Activated T-cell treated with anti-CD3 and anti-CD28 coated beads for 1 hour (primary cell): ENCODE measurements at places on chromosomes 13 and 19.
A peak's percentile ranks its signal among the peaks of the same experiment; 100 is the strongest.

DNA sequence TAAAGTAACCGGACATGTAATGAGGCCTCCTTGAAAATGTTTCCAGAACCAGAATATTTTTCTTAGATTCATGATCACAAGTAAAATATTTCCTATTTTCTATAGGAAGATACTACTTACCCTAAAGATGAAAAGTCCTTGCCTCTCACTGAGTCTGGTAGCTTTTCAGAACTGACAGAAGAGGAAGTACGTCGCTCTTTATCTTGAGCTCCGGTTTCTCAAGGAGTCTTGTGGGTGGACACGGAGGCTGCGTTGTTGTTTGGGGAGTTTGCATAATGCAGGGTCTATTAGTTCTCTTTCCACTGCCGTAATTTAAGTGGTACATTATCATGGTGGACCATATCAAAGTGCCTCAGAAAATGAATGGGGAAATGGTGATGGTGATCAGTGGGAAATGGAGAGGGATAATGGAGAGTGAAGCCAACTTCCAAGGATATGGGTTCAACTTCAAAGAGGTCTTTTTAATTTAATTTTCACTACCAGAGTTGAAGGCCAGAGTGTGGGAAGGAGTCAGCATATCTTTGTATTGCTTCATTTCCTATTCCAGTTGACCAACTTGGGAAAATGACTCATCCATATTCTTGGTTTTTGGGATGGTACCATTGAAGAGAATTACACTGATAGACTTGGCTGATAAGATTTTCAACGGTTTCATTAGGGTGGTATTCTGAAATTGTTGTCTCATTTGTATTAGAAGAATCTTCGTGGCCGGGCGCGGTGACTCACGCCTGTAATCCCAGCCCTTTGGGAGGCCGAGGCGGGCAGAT, 23.4 kb downstream of the MBD3L2B start:
- no peak for DNase-seq

DNA sequence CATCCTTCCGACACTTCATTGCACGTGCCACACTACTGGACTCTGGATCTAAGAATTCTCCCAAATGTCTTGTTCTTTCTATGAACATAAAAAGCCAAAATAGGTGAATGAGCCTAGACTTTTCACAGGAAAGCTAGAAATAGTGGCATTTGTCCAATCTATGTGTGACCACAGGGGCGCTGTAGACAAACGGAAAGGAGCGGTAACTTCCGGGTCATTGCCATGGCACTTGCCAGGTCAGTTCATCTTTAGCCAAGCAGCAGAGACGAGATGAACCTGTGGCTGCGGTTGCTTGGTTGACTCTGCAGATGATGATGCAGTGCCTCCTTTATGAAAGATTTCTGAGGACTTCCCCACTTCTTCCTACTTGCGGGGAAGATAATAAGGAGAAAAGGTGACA, 65.6 kb downstream of the ADGRE1 start:
- DNase-seq, result no peak

DNA sequence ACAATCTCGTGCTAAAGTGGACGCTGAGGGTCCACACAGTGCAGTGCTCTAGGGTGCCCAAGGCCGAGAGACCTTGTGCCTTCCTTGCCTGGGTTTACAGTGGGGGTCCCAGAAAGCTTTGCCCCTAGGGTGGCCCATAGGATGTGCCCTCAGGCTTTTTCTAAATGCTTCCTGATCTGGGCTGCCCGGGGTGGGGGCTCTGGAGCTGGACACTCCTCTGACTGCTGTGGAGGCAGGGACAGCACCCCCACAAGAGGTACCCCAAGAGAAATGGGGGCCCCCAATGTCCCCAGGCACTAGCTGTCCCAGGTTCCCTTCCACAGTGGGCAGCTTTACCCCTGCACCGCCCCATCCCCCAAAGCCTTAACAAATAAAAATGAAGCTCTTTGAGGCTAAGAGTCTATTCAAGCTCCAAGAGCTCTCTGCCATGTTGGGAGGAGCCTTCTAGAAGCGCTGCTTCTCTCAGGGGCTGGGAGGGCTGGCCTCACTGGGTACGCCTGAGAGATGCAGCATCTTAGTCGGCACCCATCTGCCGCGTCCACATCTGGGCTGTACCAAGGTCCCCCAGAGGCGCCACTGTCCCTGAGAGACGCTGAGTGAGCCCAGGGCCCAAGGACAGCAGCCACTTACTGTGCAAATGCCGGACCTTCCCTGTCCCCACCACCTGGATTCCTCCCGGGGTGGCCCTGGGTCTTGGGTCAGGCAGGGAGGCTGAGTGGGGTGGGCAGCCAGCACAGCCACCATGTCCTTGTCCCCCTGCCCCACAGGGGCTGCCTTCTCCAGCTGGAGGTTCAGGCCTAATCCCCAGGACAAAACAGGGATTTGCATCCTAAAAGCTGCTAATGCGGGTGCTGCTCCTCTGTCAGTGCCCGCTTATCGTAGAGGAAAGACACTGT, 27.4 kb downstream of the CEBPA start:
- DNase-seq, result no peak

- DNase-seq, result no peak
These were observed 380.9 kb upstream of the HTR2A start for GRCh38 chr13:47277774-47278173.

DNA sequence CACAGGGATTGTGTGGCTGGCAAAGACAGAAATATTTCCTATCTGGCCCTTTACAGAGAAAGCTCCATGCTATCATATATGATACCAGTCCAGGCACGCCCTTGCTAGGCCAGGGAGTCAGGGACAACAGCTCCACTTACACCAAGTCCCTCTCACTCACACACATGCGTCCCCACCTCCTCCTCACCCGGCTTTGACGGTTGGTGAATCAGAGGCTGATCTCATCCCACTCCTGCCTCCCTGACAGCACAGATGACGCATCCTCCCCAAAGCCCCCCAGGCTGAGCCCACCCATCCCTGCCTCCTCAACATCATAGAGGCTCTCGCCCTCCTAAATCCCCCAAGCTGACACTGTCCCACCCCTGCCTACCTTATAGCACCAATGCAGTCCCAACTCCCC, 62.7 kb downstream of the F2RL3 start:
- DNase-seq, result no peak

GRCh38 chr13:22126433-22127021, 455.7 kb downstream of the FGF9 start:
- DNase-seq, result no peak

DNA sequence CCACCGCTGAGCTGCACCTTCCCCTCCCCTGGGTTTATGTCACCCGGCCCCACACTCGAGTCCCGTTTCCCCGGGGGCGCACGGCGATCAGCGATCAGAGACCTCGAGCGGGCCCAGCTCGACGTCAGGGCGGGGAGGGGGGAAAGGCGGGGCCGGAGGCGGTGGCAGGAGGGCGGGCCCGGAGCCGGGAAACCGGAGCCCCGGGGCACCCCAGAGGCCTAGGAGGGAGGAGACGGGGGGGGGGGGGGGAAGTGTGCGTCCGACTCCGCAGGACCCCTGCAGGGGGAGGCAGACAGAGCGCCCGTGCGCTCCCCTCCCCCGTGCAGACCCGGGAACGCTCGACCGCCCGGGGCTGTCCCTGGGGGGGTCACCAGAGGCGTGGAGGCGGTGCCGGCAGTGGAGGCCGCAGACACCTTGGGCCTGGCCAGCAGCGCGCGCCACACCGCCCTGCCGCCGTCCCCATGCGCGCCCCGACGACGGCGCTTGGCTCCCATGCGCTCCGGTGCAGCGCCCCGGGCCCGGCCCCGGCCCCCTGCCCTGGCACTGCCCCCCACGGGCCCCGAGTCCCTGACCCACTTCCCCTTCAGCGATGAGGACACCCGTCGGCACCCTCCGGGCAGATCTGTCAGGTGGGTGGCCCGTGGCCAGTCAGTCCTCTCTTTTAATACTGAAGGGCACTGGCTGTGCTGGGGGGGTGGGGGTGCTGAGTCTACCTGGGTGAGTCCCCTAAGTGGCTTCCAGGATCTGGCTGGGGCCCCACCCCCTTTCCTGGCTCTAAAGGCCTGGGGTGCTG, 11.8 kb downstream of the PDE4A start:
- DNase-seq, result peak; percentile 52

GRCh38 chr13:95233026-95233635, 68.1 kb downstream of the ABCC4 start:
- no peak for DNase-seq

GRCh38 chr13:32060401-32060878, 28.9 kb downstream of the FRY start:
- no peak for DNase-seq

DNA sequence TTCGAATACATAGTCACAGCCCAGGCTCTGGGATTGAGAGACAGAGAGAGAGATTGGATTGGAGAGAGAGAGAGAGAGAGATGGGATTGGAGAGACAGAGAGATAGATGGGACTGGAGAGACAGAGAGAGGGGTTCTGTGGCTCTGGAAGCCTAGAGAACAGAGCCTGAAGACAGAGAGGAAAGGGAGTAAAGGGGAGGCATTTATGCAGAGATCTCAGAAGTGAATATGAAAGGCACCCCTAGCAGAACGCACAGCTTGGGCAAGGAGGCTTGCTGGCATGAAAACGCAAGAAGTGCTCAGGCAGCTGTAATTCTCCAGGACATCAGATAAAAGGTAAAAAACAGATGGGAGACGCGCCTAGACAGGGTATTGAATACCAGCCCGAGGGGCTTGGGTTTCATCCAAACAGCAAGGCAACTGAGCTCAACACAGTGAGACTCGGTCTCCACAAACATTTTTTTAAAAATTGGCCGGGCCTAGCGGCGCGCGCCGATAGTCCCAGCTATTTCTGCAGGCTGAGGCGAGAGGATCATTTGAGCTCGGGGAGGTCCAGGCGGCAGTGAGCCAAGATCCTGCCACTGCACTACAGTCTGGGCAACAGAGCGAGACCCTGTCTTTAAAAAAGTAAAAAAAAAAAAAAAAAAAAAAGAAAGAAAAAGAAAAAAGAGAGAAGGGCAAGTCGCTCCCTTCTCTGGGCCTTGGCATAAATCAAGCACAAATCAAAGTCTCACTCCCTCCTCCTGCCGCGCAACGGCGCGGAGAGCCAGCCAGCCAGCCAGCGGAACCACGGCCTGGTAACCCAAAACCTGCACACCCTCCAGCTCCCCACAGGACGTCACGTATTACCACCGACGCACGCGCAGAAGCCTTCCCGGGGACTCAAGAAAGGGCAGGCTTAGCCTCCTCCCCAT, 774 bp upstream of the PPP2R1A start:
- DNase-seq, result peak; percentile 98

DNA sequence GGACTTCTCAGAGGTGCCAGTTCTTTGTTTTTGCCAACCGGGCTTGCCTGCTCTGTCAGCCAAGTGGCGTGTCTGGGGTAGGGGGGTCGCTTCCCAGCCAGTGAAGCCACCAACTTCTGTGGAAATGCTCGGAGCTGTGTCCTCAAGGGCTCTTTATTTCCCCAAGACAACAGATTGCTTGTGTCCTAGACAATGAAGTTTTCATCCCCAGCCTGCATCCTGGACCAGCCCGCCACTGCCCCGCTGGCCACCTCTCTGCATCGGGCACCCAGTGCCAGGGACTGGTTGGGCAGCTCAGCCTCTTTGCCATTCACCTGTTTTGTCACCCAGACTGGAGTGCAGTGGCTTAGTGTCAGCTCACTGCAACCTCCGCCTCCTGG, 3.7 kb downstream of the RAB11B start:
- DNase-seq, result no peak

DNA sequence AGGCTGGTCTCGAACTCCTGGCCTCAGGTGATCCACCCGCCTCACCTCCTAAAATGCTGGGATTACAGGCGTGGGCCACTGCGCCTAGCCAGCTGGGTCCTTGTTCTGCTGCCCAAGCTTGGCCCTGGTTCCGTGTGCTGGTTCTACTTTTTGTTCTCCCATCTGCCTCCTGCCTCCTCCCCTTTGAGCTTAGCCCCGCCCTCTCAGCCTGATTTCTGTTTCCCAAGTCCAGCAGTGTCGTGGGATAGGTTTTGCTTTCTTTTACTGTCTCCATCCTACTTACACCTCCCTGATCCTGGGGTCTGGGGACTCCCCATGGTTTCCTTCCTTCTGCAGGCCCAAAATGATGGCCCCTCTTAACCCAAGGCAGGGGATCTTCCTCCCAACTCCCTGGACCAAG, 2.4 kb downstream of the BLOC1S3 start:
- DNase-seq, result no peak
